ENCODE measurements at places on chromosomes 7 and 10.

DNA sequence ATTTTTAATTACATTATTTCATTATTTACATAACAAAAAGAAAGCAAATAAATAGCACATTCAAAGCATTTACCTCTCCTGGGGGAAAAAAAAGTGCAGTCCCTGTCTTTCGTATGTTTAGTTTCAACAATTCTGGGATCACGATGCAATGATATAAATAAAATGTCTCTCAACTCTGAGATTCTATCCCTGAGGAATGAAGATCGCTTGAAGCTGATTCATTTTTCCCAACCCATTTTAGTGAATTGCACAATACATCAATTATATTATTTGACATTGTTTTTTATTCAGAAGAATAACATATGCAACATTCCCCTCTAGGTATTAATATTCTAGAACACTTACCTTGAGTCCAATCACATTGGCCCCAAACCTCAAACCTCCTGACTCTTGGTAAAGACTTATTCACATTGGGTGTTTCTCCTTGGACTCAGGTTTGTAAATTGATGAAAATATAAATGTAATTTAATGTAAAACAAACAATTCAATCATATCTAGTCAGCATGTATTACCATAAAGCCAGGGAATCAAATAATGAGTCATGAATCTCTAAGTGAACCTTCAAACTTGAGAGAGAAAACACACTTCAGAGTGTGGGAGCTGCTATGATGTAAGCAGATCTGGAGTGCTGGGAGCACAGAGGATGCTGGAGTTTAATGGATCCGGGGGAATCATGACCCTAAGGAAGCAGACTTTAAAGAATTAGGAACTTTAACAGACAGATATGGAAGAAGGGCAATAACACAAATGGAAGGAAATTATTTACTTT is 5.3 kb upstream of the SCIN start:
- DNase-seq, result no peak

DNA sequence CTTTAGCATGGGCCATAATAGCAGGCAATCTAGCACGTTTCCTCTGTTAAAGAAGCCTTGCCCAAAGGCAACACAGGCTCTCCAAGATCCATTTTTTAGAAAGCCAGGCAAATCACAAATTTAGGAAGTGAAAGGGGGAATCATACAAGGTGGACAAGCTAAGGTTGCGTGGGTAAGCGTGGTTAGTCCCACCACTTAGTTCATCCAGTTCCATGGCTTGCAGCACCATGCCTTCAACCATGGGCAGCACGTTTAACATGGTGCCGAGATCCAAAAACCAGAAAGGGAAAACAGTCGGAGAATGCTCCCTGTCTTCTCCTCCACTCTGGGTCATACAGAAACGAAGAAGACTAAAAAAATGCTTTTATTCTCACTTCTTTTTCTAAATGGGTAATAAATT is 234.4 kb upstream of the IMMP2L start:
- DNase-seq, result no peak

- DNase-seq, result no peak
These were observed 722.6 kb downstream of the GATA3 start for GRCh38 chr10:8776926-8777622.

- no peak for DNase-seq
These were observed 259.5 kb downstream of the GRID1 start for GRCh38 chr10:86107131-86107530.

- DNase-seq, result no peak
These were observed 82.3 kb downstream of the PRKAG2 start for GRCh38 chr7:151794508-151795167.

DNA sequence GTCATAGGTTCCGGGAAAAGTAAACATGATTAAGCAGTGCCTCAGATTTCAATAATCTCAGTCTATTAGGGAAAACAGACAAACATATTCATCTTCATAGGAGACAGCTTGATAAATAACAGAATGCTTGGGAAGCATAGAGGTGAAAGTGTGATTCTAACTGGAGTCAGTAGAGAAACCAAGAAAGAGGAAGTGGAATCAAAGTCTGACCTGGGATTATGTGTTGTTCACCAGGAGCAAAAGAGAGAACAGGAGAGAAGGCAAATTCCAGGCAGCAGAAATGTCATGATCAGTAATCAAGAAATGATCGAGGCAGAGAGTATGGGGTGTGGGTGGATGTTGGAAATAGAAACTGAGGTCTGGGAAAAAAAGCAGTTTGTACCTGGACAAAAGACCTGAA is 43.7 kb downstream of the DGKB start:
- no peak for DNase-seq

DNA sequence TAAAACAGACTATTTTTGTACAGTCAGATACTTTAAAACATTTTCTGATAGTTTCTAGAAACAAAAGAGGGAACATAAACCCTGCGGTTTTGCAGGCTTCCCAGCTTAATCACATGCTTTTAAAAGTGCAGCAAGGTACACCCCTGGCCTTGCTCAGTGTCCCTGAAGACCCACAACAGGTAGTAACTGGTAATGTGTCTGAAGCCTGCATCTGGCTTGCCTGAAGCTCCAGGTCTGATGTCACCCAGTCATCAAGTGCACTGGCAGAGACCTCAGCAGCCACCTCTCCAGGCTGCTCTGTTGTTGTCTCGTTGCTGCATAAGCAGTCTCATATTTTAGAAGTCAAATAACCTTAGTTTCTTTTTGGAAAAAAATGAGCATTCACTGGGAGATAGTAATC is 376.1 kb upstream of the MTPN start:
- DNase-seq, result no peak

DNA sequence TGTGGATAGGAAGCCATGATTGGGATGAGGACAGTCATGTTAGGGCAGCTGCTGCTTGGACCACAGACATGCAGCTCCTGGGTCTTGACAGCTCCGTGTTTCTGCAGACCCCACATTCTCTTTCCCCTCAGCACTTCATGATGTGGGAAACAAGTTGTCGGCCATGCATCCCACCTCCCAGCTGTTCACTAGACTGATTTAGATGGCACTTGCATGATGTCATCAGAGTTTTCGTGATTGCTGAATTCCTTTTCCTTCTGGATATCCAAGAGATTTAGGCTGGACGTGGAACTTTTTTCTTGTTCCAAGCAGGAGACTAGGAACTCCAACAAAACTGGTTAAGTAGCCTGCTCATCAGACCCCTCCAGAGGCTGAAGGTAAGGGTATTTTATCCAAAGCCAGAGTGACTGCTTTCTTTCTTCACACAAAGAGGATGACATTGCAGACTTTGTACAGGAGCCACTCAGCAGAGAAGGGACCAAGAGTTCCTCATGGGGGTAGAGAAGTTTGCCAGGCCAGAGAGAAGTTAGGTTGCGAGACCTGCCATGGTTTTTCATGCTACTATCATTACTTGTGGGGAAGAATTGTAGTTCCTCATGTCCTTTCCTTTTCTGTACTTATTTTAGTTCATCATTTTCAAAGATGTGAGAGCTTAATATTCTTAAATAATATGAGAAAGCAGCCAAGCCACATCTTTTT is 117.7 kb upstream of the GJD4 start:
- DNase-seq, result no peak

DNA sequence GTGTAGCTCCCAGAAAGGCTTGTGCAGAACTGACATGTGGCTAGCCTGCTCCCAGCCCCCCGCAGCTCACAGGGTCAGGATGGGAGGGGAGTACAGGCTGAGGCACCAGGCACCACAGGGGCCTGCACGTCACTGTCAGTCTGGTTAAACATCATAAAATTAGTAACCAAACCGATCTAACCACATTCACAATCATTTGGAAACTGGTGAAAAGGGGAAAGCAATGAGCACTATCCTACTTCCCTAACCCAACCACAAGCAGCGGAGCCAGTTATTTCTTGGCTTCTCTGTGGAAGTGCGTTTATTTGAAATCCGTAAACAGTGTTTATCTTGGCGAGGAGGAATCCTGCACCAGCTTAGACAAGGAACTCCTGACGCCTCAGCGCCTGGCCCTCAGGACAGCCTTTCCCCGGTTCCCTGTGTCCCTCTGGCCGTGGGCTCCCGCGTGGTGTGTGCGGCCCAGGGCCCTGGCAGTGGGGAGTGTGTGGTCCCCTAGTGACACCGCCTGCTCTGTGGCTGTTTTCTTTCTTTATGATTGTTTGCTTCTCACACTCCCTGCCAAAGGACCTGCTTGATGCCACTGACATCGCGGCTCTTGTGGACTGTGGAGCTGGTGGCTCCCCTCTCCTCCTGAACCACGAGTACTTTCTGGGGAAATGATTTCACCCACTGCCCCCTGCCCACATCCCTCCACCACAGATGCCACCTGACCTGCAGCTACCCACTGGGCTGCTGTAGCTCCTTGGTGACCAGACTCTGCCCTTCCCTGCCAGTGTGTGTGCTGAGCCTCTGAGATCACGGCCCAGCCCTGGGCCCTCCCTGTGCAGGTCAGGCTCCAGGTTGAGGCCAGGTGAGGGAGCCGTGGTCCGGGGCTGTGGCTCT is 38.0 kb downstream of the INPP5A start:
- DNase-seq, result no peak

GRCh38 chr10:72550239-72550638 is 75.6 kb downstream of the MICU1 start:
- no peak for DNase-seq

- no peak for DNase-seq
These were observed 177.6 kb upstream of the HDAC9 start for GRCh38 chr7:18317941-18318340.

DNA sequence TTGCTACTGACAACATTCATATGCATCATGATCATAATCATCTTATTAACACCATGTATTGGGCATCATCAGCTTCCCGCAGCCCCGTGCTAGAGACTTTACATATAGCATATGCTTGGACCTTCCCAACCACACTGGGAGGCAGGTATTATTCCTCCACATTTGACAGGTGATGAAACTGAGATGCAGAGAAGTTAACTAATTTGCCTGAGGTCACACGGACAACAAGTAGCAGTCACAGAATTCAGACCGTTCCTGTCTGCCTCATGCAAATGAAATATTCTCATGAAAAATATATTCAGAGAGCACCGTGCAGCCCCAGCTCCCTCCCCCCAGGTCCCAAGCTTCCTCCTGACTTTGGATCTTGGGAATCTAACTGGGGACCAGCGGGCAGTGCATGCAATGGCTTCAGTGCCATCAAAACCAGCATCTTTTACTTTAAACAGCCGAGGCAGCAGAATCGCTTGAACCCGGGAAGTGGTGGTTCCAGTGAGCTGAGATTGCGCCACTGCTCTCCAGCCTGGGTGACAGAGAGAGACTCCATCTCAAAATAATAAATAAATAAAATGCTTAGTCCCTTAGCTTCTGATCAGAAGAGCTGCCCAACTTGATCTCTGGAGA is 112.2 kb upstream of the GPR26 start:
- DNase-seq, result no peak

- DNase-seq, result no peak
These were observed 79.0 kb upstream of the EMX2 start for GRCh38 chr10:117463545-117463920.

- DNase-seq, result no peak
These were observed 164.4 kb downstream of the TPK1 start for GRCh38 chr7:144671429-144671828.

DNA sequence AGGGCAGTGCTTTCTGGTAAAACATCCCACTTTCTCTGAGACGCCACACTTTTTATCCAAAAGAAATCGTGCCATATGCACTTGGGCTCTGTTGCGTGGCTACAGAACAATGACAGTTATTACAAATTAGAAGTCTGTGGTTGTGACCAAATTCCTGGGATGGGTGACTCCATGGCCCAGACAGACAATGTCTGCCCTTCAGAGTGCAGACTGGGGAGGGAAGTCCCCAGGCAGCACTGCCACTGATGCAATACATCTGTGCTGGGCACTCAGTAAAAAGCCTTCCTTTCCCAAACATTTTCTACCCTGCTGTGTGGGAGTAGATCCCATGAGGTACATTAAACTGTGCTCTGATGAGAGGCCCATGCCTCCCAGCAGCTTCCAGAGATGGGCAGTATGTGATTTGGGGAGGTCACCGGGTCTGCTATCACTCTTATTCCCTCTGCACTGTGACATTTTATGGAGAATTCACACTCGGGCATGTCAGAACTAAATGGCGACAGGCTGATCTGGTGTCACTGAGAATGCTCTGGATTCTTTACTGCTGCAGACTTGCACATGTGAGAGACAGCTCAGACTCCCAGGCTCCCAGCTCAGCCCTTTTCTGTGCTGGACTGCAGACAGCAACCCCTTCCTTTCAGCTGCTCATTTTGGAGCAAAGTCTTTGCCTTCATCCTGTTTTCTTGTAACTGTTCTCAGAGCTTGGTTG is 243.5 kb upstream of the ZNF32 start:
- no peak for DNase-seq

GRCh38 chr10:99809931-99810615 is 27.6 kb downstream of the ABCC2 start:
- DNase-seq, result no peak

DNA sequence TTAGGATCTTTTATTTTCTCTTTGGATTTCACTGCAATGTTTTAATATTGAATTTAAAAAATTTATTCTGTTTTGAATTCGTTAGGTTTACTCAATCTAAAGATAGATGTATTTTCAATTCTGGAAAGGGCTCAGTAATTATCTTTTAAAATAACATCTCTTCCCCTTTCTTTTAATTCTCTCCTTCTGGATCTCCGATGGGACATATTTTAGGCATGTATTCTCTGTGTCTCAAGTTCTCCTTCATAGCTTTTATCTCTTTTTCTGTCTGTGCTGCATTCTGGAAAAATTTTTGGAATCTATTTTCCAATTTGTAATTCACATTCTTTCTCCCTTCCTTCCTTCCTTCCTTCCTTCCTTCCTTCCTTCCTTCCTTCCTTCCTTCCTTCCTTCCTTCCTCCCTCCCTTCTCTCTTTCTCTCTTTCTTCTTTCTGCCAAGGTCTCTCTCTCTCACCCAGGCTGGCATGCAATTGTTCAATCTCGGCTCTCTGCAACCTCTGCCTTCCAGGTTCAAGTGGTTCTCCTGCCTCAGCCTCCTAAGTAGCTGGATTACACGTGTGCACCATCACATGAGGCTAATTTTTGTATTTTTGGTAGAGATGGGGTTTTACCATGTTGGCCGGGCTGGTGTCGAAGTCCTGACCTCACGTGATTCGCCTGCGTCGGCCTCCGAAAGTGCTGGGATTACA is 98.5 kb upstream of the CTTNBP2 start:
- no peak for DNase-seq

- no peak for DNase-seq
These were observed 22.2 kb upstream of the PARP12 start for GRCh38 chr7:140084972-140085371.

DNA sequence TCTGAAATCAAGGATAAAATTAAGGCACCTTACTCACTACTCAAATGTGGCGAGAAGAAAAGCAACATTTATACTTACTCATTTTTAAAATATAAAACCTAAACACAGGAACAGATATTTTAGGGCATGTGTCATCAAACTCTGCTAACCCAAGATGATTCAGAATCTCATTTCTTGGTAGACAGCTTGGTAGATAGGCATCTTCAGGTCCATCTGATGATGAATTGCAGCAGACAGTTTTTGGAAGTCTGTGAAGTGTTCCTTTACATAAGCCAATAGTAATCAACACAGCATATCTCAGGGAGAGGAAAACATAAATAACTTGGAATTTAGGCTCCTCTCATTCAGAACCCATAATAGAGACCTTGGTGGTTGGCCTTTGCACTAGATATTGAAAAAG is 3.4 kb downstream of the HIPK2 start:
- no peak for DNase-seq

DNA sequence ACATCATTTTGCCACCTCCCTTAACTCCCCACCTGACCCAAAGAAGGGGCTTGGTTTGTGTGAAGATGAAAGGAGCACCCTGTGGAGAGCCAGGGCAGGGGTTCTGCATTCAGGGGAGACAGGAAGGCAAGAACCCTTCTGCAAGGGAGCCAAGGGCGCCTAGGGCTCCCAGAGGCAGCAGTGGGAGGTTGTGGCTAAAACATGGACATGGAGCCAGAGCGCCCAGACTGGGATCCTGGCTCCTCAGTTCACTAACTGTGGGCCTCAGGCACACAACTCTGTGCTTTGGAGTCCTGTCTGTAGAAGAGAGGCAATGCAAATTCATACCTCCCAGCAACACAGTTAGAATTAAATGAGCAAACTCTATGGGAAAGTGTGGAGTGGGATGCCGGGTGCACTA is 123.1 kb upstream of the MACROH2A2 start:
- DNase-seq, result no peak

All from stimulated activated CD4-positive, alpha-beta T cell treated with anti-CD3 and anti-CD28 coated beads, Interleukin-1b, Interleukin-23, amount 100 ng/mL, for 24 hours (primary cell).